Esophagus squamous epithelium (tissue), 5 donors: ENCODE measurements at places on chromosomes 13 and 19. TPM values are rescaled to one million over a fixed set of nuclear protein-coding genes. Genes with fewer than 3 reads are reported as not detected.

- no peak for DNase-seq
Observed at GRCh38 chr13:105201351-105201750, 1334.1 kb downstream of the EFNB2 start.

GRCh38 chr19:50568728-50569698 lies 778 bp upstream of the LRRC4B start:
- no peak for DNase-seq

GRCh38 chr19:15631817-15632216 lies 8.9 kb upstream of the CYP4F3 start:
- DNase-seq: no peak

- DNase-seq: no peak
Observed at GRCh38 chr13:39552246-39552645, 50.7 kb downstream of the LHFPL6 start.

SSC5D gene
- total RNA-seq: 5.0 TPM

DNA sequence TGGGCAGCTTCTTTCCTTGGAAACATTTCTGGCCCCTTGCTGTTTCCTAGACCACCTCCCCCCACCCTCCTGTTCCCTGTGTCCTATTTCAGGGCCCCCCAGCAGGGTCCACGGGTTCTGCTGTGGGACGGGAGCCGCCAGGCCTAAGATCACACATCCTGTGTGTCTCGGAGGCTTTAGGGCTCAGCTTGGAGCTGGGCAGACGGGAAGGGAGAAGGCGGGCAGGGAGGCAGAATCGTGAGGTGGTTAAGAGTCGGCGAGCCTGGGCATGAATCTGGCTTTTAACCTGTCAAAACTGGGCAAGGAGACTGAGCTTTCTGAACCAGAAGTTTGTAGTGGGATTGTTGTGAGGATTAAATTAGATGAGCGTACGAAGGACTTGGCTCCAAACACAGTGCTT lies 4.8 kb downstream of the KCNC3 start:
- no peak for DNase-seq

DNA sequence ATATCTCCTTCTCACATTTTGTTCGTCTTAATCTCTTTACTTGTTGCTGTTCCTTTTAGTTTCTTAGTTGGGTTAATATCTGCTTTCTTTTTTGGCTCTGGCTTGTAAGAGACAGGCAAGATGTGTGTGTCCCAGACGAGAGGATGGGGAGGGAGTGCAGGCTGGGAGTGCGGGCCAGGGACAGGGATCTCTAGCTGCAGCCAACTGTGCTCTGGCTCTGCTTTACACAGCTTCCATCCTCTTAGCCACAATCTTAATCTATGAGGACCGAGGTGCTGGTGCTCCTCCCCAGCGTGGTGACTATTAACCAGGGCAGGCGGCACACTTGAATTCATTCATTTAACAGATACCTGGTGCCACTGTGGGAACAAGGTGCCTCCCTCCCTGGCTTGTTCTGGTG lies 70.9 kb upstream of the WASF3 start:
- no peak for DNase-seq

GRCh38 chr13:112819816-112820215 lies 130.0 kb downstream of the ATP11A start:
- DNase-seq: no peak

DNA sequence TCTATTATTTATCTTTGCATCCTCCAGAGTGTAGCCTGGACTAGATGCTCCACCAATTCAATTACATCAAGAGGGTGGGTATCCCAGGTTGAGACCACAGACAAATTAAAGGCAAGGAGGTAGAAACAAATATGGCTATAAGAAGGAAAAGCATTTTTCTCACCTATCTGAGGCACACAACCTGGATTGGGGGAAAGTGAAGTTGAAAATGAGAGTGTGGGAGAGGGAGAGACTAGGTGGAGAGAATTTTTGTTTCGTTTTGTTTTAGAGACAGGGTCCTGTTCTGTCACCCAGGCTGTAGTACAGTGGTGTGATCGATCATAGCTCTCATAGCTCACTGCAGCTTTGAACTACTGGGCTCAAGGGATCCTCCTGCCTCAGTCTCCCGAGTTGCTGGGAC lies 5.8 kb upstream of the PRODH2 start:
- DNase-seq: no peak

FFAR3 gene
- not detected for total RNA-seq

DNA sequence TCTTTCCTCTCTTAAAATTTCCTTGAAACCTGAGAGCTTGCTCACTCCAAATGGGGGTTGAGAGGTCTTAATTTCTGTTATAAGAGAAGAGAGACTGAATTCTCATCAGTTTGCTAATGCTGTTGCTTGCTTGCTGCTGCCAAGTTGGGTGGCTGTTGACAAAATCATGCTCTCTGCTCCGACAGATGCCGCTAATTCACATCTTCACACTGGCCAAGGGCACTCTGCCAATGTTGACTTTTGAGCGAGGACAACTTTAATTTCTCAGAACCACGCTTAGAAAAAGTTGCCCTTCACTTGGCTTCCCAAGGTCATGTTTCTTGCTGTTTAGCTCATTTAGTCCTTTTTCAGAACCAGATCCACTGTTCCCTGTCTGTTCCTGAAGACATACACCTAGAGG lies 402.9 kb downstream of the HS6ST3 start:
- DNase-seq: no peak

GRCh38 chr19:5109560-5109959 lies 140.6 kb downstream of the KDM4B start:
- no peak for DNase-seq

CD37 gene
- 5.2 TPM for total RNA-seq

DNA sequence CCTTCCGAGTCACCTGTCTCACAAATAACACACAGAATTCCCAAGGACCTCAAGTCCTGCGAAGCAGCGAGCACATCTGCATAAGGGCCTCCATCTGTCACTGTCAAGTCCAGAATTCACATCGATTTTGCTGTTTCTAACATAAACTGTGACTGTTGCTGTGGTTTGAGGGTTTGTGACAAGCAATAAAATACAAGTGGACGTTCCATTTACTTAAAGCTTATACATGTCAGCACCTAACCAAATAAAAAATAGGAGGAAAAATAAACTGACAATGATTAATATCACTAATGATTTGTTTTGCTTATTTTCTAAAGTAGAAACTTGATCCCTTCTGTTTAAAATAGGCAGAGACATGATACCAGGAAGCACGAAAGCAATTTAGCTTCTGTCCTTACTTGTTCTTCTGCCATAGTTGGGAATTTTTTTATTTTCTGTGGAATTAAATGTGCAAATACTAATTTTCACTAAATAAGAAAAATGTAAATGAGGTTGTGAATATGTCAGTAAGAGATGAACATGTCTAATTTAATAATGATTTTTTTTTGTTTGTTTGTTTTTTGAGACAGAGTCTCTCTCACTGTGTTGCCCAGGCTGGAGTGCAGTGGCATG lies 279.1 kb downstream of the FGF9 start:
- DNase-seq: no peak

DNA sequence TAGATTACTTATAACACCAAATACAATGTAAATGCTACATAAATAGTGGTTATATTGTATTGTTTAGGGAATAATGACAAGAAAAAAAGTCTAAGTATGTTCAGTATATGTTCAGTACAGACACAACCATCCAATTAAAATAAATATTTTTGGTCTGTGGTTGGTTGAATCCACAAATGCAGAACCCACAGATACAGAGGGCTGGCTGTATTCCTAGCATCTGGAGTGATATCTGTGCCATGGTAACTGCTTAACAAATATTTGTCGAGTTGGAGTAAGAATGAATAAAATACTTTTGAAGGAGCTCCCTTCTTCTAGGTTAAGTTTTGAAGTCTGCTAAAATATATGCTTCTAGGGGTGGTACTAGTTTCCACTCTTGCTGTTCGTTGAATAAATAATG lies 241.0 kb downstream of the KLF5 start:
- DNase-seq: no peak

DNA sequence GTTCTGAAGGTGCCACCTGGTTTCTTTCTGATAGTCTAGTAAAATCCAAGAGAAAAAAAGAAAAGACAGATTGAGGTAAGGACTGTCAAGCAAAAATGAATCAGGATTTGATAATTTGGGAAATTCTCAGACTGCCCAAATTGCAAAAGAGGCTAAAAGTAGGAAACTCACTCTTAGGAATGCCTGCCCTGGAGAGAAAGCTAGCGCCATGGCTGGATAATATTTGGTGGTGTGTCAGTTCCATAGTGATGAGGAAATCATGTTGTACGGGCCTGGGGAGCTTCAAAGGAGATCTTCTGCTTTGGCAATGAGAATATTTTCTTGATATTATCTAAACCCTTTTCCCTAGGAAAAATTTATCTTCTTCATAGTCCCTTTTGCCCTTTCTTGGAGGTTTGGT lies 1008.1 kb upstream of the SLC10A2 start:
- DNase-seq: no peak

DNA sequence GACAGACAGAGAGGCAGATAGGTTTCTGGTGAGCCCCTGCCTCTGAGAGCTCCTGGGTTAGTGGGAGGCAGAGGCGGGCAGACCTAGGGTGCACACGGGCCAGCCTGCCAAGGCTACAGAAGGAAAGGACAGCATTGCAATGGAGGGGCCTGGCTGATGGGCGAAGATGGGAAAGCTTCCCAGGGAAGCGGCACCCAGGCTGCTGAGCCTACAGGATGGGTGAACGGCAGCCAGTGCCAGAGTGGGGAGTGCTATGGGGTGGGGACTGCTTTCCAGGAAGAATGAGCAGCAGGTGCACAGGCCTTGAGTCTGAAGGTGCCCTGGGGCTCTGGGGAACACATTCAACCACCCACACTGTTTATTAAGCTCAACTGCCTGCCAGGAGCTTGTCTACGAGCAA lies 702 bp upstream of the MAG start:
- no peak for DNase-seq

DNA sequence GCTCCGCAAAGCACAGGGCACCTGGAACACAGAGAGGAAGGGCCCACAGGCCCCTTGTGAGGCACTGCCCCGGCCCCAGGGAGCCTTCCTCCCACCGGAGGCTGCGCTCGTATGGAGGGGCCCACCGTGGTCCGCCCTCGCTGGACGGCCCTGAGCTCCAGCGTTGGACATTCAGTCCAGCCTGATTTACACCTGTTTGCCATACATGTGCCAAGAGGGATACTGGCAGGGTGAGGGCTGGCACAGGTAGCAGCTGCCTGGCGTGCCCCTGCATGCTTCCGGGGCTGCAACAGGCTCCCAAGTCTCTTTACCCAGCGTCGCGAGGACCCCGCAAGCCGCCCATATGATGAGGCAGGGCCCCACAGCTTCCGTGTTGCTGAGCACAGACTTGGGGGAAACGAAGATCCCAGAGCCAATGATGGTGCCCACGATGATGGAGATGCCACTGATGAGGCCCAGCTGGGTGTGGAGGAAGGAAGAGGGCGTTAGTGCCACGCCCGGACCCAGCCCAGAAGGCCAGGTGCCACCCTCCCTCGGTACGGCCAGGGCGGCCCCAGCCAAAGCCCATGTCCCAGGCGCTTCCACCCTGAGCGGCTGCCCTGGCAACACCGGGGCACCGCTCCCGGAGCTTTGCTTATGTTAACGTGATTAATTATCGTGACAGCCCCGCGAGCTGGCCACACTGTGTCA lies 5.1 kb downstream of the SLC7A9 start:
- DNase-seq: no peak

DNA sequence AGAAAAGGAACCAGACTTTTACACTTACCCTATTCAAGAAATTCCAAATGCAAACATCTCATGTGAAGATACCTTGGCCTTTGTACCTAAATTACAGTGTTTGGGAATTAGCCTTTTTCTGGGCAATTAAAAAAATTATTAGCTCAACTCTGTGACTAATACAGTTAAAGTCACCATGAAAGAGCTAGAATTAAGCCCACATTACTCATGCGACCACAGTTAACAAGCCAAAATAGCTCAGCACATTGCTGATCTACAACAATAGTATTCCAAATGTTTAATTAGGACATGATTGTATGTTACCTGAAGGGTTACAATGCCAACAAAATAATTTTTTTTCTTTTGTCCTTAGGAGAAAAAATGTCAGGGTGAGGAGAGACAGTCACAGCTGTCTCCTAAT lies 263.6 kb upstream of the GPC6 start:
- DNase-seq: no peak

- DNase-seq: no peak
Observed at GRCh38 chr13:99909836-99910619, 61.5 kb downstream of the ZIC5 start.

GRCh38 chr13:28329395-28330158 lies 165.4 kb downstream of the FLT1 start:
- no peak for DNase-seq
